Thyroid gland (tissue), 4 donors: ENCODE measurements at places on chromosomes 6 and 20. TPM values are rescaled to one million over a fixed set of nuclear protein-coding genes. Genes with fewer than 3 reads are reported as not detected.
A peak's percentile ranks its signal among the peaks of the same experiment; 100 is the strongest.

GRCh38 chr6:75409928-75410327, 83.7 kb downstream of the FILIP1 start:
- no peak for DNase-seq
- H3K27me3 ChIP-seq = no peaks in the 10 kb centered on the region
- no peak overlapping the region for H3K4me3 ChIP-seq
- H3K27ac ChIP-seq = no peak overlapping the region
- no peaks in the 10 kb centered on the region for H3K36me3 ChIP-seq

- H3K27me3 ChIP-seq = no peaks in the 10 kb centered on the region
- no peaks in the 10 kb centered on the region for H3K4me1 ChIP-seq
- no peak for DNase-seq
- no peak overlapping the region for H3K4me3 ChIP-seq
- H3K36me3 ChIP-seq = no peaks in the 10 kb centered on the region
- H3K27ac ChIP-seq = no peak overlapping the region
These were observed 375.2 kb upstream of the PLCB4 start for GRCh38 chr20:8693709-8694108.

GRCh38 chr6:164507206-164507940, 802.0 kb downstream of the C6orf118 start:
- no peaks in the 10 kb centered on the region for H3K27me3 ChIP-seq
- H3K4me1 ChIP-seq = peaks cover 6% of the 10 kb centered on the region
- H3K4me3 ChIP-seq = no peak overlapping the region

DNA sequence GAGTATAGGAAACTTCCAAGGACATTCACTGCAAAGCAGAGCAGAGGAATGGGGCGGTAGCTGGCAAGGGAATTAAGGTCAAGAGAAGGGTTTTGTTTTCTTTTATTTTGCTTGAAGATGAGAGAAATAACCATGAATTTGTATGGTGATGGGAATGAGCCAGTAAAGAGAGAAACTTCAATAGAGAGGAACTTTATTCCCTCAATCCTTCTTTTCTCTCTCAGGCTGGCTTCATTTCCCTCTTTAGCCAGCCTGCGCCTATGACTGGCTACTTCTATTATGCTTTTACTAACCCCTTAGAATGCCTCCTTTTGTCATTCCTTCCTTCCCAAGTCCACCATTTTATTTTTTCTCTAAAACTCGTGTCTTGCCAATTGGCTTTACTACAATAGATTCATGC, 101.4 kb upstream of the CEP85L start:
- no peaks in the 10 kb centered on the region for H3K27me3 ChIP-seq
- H3K27ac ChIP-seq = no peak overlapping the region
- no peaks in the 10 kb centered on the region for H3K36me3 ChIP-seq
- no peak for DNase-seq
- no peak overlapping the region for H3K4me3 ChIP-seq
- H3K4me1 ChIP-seq = no peaks in the 10 kb centered on the region

DNA sequence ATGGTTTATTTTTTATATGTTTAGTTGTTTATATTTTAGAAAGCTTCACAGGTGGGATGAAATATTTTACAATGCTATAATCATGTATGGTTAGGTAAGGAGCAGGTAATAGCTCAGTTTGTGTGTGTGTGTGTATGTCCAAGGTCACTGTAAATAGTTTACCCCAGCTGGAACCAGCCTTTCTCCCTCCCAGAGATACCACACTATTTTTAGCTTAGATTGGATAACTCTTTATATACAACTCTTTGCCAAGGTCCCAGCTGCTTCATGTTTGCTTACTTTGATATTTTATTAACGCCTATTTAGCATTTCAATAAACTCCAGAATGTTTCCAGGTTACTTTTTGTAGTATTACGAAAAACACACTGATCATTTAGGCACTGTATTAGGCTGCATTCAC, 1.8 kb upstream of the PEX7 start:
- H3K27ac ChIP-seq = no peak overlapping the region
- no peaks in the 10 kb centered on the region for H3K36me3 ChIP-seq
- peaks cover 9% of the 10 kb centered on the region for H3K4me1 ChIP-seq
- H3K27me3 ChIP-seq = no peaks in the 10 kb centered on the region
- DNase-seq = no peak

DNA sequence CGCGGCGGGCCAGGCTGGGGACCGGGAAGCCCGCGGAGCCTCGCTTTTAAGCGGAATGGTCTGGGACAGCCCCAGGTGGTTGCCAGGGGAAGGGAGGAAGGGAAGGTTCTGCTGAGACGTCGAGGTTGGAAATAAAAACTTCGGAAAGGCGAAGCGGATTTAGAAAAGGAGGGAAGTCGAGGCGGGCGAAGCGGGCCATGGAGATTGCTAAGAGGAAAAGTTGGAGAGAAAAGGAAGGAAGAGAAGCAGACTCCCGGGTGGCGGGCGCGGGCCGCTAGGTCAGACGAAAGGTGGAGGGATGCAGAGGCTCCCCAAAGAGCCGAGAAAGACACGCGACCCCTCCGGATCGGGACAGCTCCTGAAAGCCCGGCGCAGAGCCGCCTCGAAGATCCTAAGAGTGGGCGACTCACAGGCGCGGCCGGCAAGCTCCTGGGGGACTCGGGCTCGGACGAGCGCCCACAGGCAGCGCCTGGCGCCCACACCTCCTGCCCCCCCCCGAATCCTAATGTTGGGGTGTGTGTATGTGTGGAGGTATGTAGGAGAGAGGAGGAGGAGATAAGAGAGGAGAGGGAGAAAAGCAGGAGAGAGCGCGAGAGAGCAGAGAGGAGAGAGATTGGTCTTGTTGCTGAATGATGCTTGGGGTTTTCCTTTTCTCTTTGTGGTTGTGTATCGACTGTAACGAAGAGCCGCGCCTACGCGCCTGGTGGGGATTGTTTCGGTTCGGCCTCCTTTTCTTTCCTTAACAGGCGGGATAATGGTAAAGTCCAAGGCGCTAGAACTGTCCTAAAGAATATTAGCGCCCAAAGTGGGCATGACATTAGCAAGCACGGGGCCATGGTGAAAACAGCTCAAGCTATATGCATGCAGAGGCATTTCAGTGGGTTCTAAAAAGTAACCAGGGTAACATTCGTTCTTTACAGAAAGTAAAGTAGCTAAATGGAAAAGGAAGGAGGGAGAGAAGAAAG, 1.5 kb downstream of the TFAP2B start:
- H3K4me3 ChIP-seq = no peak overlapping the region
- H3K27ac ChIP-seq = no peak overlapping the region
- peaks cover 15% of the 10 kb centered on the region for H3K4me1 ChIP-seq
- no peaks in the 10 kb centered on the region for H3K36me3 ChIP-seq
- DNase-seq = no peak

DNA sequence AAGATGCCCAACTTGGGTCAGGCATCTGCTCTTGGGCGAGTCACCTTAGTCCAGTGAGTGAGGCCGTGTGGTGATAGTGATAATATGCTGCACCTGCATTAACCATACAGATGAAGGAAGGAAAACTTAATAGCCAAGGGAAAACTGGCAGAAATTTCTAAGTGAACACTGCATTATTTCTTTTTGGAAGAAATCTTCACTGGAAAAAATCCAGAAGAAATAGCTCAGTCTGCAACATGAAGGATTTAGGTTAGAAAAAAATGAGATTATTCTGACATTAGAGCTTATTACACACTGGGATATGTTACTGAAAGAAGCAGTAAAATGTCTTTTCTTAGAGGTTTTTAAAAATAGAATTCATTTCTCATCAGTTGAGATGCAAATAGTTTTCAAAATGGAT, 947.3 kb downstream of the KIF16B start:
- H3K4me1 ChIP-seq = no peaks in the 10 kb centered on the region
- no peak overlapping the region for H3K4me3 ChIP-seq
- H3K27ac ChIP-seq = no peak overlapping the region
- no peak for DNase-seq
- H3K27me3 ChIP-seq = no peaks in the 10 kb centered on the region
- H3K36me3 ChIP-seq = no peaks in the 10 kb centered on the region

DNA sequence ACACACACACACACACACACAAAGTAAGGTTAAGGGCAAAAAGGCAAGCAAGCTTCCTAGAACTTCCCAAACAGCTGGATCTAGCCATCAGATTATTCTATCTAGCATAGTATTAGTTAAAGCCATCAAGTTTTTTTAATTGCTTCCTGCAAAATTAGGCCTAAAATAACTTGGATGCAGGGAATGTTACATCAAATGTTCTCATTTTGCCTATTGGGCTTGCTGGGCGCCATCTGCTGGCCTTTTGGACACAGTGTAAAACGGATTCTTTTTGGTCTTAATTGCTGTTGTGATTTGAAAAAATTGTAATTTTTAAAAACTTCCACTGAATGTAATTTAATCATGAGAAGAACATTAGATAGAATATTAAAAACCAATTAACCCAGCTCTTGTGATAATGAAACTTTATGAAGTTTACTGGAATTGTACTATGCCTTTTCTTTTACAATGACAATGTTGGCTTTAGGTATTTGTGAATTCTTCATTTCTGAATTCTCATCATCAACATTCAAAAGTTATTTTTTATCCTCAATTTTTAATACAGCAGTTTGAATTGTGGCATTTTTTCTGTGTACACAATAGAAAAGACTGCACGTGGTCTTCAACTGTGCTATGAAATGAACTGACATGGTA, 6.8 kb downstream of the MKKS start:
- no peaks in the 10 kb centered on the region for H3K27me3 ChIP-seq
- H3K4me1 ChIP-seq = peaks cover 3% of the 10 kb centered on the region
- no peak overlapping the region for H3K27ac ChIP-seq
- H3K4me3 ChIP-seq = no peak overlapping the region
- DNase-seq = peak; percentile 72

GRCh38 chr6:20572288-20572687, 38.0 kb downstream of the CDKAL1 start:
- H3K27me3 ChIP-seq = no peaks in the 10 kb centered on the region
- H3K4me1 ChIP-seq = peaks cover 9% of the 10 kb centered on the region
- no peak overlapping the region for H3K4me3 ChIP-seq
- DNase-seq = no peak

DNA sequence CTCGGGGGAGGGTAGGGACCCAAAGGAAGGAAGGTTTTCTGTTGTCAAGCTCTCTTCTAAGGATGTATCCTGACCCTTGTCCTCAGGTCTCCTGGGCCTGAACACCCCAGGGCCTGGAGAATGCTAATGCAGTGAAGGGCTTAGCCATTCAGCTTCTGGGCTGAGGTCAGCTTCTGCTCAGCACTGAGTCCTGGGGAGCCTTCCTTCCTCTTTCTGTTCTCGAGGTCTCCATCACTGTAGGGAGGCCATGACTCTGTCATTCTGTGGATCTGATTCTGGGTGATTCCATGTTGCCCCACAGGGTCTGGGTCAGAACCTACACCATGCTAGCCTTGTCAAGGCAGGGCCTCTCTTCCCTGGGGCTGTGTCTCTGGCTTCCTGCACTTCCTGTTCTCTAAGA, 712.7 kb downstream of the DHX35 start:
- no peaks in the 10 kb centered on the region for H3K4me1 ChIP-seq
- no peak overlapping the region for H3K27ac ChIP-seq
- DNase-seq = no peak
- no peak overlapping the region for H3K4me3 ChIP-seq

- H3K4me3 ChIP-seq = no peak overlapping the region
- H3K36me3 ChIP-seq = no peaks in the 10 kb centered on the region
These were observed 162.2 kb downstream of the TENT5A start for GRCh38 chr6:81590314-81590691.

DNA sequence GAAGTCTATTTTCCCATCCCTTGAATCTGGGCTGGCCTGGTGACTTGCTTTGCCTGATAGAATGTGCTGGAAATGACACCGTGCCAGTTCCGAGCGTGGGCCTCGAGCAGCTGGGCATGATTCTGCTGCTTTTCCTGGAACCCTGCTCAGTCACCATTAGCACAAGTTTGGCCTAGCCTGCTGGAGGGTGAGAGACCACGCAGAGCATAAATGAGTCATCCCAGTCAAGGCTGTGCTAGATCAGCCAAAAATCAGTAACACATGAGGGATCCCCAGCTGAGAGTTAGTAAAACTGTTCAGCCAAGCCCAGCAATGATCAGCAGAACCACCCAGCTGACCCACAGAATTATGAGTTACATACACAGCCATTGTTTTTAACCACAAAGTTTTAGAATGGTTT, 74.8 kb upstream of the TOP1 start:
- H3K4me1 ChIP-seq = no peaks in the 10 kb centered on the region
- DNase-seq = no peak
- H3K4me3 ChIP-seq = no peak overlapping the region
- H3K27me3 ChIP-seq = no peaks in the 10 kb centered on the region

- H3K36me3 ChIP-seq = no peaks in the 10 kb centered on the region
- H3K27me3 ChIP-seq = no peaks in the 10 kb centered on the region
- peak overlapping the region; percentile 97 for H3K27ac ChIP-seq
- DNase-seq = peak; percentile 5
- peaks cover 11% of the 10 kb centered on the region for H3K4me1 ChIP-seq
- peak overlapping the region; percentile 89 for H3K4me3 ChIP-seq
These were observed 1.3 kb downstream of the HIVEP2 start for GRCh38 chr6:142943711-142944123.

Gene AIG1
- 57.8 TPM for total RNA-seq

Gene GMPR
- total RNA-seq = 10.8 TPM

Gene C6orf132
- total RNA-seq = 34.3 TPM

Gene KCNG1
- not detected for total RNA-seq

Gene RPRD1B
- 58.9 TPM for total RNA-seq

Gene SLC22A23
- 16.6 TPM for total RNA-seq
